ENCODE measurements at places on chromosomes 5 and 9.

DNA sequence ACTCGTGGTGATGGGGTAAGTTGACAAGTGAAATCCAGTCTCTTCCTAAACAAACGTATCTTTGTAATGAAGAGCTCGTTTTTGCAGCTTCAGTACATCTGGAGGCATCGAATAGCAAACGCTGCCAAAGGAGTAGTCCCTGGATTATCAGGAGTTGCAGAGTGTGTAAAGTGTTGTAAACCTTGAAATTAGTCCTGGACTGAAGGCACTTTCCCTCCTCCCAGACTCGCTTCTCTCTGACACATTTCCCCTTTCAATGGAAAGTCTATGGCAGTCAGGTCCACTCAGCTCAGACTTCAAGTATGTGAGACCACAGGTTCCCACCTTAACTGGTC is 1.5 kb upstream of the PBX3 start:
- no peak for DNase-seq

DNA sequence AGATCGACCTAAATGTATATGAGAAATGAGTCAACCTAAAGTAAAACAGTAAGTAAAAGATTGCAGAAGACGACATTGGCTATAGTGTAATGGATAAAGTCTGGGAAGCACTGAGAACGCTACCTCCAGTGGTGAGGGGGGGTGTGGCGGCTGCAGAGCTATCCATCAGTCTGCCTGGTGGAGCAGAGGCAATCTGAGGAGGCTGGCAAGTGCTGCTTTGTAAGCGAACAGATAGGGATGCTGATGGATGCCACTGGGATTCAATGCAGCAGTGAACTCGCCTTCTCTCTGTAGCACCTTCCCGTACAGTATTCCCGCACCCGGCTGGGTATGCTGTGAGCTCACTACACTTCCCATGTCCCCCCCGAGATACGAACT is 261.5 kb downstream of the NSG2 start:
- no peak for DNase-seq

DNA sequence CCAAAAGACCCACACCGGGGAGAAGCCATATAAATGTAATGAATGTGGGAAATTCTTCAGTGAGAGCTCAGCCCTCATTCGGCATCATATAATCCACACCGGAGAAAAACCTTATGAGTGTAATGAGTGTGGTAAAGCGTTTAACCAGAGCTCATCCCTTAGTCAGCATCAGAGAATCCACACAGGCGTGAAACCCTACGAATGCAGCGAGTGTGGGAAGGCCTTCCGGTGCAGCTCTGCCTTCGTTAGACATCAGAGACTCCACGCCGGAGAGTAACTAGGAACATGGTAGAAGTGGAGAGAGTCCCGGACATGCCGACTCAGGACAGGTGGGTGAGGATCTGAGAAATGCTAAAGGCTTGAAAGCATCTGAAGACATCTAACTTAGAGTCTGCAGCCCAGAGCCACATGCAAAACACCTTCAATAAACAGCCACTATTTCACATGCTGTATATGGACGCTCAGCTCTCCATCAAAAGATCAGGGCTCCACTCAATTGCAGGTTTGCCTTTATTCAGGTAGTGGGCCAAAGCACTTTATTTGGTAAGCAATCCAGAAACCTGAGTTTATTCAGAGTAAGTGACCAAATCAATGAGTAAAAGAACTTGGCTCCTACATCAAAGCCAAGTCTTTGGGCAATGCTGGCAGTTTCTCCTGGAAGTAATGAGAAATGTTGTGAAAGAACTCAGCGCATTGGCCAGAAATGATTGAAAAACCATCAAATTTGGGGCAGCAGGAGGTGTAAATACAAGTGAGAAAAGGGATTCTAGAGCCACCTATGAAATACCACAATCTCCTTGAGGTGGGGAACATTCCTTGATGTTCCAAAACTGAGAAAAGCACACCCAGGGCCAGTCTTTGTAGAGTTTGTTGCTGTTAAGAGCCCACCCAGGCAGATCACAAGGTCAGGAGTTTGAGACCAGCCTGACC is 6.0 kb downstream of the RPL12 start:
- DNase-seq, result no peak

DNA sequence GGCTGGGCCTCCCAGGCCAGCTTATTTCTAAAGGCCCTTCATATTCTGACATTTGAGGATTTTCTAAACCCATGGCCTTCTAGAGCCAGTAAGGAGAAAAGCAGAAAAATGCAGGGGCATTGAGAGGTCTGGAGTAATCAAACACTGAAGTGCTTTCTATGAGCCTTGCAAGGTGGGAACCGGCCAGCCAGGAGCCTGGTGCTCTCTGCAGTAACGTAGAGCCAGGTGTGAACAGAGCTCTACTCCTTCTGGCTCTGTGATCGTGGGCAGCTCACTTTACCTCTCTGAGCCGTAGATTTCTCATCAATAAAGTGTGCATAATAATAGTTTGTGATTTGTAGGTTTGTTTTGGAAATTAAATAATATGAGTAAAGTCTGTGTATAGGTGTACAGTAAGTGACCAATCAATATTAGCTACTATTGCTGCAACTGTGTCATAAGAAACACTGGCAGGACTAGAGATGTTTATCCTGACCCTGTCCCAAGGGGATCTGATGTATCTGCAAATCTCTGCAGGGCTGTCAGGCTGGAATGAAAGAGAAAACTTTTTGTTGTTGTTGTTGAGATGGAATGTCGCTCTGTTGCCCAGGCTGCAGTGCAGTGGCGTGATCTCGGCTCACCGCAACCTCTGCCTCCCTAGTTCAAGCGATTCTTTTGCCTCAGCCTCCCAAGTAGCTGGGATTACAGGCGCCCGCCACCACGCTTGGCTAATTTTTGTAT is 2.7 kb downstream of the SYNPO start:
- peak; percentile 13 for DNase-seq

DNA sequence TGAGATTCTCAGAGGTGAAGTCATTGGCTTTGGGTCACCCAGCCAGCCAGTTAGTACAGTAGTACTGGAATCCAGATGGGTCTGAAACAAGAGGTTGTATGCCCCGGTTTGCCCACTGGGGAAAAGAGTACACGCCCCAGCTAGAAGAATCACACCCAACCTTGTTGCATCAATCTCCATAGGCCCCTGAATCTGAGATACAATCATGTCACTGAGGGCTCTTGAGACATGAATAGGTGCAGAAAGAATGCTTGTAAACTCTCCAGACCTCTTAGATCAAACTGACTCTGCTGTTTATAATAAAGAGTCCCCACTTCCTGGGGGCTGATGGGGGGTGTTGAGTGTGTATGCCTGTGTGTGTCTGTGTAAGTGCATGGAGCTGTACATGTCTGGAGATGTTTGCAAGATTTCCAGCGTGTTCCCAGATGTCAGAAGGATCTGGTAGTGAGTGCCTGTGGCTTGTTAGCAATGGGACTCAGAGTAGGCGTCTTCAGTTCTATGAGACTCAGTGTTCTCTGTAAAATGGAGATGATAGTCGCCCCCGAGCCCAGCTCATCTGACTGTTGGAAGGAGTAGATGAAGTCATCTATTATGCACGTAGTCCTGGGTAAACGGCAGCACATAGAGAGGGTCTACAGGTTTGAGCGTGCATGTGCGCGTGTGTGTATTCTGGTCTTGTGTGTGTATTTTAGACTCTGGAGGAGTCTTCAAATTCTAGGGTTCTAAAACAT is 48.2 kb downstream of the COL27A1 start:
- DNase-seq, result no peak

GRCh38 chr9:89698411-89699005 is 93.7 kb downstream of the GADD45G start:
- DNase-seq, result no peak

DNA sequence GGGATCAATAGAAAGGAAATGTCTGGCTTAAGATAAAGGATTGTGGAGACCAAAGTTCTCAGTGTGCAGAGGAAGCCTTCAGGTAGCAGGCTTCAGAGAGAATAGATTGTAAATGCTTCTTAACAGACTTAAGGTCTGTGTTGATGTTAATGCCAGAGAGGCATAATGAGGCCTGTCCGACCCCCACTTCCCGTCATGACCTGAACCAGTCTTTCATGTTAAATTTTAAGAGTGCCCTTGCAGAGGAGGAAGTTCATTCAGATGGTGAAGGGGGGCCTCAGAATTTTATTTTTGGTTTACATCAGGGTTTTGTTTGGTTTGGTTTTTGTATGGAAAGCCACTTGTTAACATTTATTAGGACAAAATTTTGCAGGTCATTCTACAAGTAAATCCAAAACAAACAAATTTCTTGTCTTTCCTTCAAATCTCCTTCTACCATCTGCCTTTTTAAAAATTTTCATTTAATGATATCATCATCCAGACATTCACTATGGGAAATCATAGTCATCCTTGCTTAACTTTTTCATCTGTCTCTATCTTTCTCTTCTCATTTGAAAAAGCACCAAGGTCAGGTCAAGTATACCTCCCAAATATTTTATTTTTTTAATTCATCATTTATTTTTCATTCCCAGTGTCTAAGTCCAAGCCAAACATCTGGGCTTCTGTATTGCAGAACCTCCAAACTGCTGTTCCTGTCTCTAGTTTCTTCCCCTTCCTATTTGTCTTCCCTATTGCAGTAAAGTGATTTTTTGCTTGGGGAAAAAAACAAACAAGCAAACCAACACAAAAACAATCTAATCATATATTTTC is 6.9 kb upstream of the ABCA1 start:
- no peak for DNase-seq

GRCh38 chr9:34086864-34087263 is 38.2 kb upstream of the UBAP2 start:
- no peak for DNase-seq

- no peak for DNase-seq
These were observed 4.5 kb downstream of the RALGDS start for GRCh38 chr9:133116346-133117231.

DNA sequence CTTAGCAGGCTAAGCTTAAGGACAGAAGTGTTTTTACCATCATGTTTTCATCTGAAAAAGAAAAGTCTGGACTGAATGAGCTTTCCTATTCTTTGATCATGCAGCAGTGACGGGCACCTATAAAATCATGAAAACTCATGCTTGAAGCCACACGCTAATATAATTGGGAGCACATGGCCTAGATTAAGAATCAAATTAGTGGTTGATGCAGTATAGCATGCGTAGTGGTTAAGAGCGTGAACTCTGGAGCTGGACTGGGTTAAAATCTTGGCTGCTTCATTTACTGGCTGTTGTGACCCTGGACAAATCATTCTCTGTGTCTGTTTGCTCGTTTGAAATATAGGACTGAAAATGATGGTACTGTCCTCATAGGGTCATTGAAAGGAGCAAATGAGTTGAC is 49.9 kb upstream of the IL13 start:
- no peak for DNase-seq

DNA sequence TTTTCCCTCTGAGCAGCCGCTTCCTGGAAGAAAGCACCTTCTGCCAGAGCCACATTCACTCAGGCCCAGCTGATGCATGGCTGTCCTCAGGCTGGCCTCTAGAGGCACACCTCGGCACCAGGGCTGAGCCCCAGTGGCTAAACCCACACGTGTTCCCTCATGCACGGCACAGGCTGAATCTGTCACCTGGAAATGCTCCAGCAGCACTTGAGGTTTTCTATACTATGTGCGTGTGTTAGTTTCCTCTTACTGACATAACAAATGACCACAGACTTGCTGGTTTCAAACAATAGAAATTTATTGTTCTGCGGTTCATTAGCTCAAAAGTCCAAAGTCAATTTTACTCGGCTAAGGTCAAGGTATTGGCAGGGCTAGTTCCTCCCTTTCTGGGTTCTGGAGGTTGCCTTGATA is 141.4 kb downstream of the LRRC70 start:
- DNase-seq, result peak; percentile 39

DNA sequence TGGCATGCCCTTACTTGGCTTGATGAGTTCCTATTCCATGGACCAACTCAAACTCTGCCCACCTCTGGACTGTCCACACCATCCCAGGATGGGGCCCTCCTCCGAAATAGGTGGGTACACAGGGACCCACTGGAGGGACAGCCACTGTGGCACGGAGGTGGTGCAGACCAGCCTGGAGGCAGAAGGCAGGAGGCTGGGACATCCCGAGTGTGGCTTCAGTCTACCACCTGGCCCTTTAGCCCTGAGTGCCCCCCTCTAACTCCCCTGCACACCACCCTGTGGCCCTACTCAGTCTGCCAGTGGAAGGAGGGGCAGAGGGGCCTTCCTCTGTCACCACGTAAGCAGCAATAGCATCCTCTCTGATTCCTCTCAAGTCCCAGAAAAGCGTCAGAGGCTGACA is 3.7 kb downstream of the IL3 start:
- DNase-seq, result peak; percentile 8

GRCh38 chr5:98772415-98773213 is 849 bp upstream of the RGMB start:
- peak; percentile 86 for DNase-seq

DNA sequence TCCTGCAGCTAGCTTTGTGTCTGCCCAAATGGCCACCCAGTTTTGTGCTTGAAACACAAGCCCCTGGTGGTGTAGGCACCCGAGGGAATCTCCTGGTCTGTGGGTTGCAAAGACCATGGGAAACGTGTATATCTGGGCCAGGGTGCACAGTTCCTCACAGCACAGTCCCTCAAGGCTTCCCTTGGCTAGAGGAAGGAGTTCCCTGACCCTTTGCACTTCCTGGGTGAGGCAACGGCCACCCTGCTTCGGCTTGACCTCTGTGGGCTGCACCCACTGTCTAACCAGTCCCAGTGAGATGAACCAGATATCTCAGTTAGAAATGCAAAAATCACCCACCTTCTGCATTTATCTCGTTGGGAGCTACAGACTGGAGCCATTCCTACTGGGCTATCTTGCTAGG is 865.0 kb upstream of the ACO1 start:
- no peak for DNase-seq

GRCh38 chr5:159034083-159034824 is 65.5 kb downstream of the EBF1 start:
- DNase-seq, result peak; percentile 33

All from right lobe of liver (tissue), 6 donors.